ENCODE measurements at places on chromosomes 13 and 19.

- DNase-seq, result no peak
Measured at GRCh38 chr13:100128373-100128772, 39.5 kb downstream of the PCCA start.

DNA sequence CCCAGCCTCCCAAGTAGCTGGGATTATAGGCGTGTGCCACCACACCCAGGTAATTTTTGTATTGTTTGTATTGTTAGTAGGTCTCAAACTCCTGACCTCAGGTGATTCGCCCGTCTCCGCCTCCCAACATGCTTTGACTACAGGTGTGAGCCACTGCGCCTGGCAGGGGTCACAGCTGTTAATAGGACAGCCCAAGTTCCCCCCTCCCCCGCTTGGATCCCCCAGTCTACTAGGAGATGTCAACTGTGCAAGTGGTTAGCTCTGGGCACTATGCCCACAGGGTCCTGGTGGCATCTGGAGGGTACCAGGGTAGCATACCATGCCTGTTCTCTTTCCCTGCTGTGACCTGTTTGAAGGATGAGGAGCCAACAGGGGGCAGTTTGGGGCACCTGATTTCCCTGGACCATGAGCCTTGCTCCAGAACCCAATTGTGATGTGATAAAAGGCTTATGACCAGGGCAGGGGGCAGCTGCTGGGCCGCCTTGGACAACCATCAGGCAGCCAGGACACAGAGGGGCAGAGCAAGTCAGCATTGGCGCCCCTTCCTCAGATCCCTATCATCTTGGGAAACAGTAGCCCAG, at the start of gene TSPAN16:
TSPAN16 (plus strand) TSS at position 496 of the 581 bp plus-strand sequence. CDS start 138 bp downstream, outside the sequence.
- DNase-seq, result no peak

GRCh38 chr13:49844181-49844580, 51.7 kb upstream of the KPNA3 start:
- DNase-seq, result no peak

DNA sequence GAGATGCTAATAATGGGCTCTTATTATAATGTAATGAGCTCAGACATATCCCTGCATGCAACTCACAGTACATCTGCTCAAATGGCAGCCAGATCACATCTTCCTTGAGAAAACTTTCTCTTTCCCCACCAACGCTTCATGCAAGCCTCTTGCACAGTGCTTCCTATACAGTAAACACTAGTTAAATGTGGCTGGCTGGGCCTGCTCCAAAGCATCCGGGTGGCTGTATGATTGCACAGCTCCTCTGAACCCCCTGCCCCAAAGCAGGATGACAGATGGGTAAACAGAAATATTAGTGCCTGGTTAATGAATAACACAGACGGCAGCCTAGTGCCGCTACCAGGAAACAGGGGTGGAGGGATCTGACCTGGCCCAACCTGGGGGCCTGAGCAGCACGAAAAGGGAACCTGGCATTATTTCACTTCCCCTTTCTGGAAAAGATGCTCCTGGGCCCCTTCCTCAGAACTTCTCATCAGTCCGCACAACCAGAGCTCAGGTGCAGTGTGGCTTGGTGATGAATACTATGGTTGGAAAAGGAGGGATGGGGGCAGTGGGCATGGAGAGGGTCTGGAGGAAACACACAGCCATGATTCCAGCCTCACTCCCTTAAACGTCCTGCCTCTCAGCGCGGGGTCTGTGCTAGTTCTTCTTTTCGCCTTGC, 10.8 kb downstream of the FFAR2 start:
- DNase-seq, result no peak

DNA sequence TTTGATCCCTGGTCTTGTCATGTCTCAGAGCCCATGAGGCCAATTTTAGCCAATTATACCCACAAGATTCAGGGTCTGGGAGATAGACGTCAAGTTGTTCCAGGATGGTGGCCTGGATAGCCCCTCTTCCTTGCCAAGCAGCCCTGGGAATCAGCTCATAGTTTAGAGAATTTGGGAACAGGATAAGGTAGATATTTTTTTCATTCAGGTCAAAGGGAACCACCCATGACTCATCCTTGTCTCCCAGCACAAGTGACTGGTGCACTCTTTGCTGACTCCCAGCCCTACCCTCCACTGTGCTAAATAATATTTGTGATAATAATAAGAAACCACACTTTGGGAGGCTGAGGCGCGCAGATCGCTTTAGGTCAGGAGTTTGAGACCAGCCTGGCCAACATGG, 17.1 kb upstream of the S1PR4 start:
- DNase-seq, result no peak

DNA sequence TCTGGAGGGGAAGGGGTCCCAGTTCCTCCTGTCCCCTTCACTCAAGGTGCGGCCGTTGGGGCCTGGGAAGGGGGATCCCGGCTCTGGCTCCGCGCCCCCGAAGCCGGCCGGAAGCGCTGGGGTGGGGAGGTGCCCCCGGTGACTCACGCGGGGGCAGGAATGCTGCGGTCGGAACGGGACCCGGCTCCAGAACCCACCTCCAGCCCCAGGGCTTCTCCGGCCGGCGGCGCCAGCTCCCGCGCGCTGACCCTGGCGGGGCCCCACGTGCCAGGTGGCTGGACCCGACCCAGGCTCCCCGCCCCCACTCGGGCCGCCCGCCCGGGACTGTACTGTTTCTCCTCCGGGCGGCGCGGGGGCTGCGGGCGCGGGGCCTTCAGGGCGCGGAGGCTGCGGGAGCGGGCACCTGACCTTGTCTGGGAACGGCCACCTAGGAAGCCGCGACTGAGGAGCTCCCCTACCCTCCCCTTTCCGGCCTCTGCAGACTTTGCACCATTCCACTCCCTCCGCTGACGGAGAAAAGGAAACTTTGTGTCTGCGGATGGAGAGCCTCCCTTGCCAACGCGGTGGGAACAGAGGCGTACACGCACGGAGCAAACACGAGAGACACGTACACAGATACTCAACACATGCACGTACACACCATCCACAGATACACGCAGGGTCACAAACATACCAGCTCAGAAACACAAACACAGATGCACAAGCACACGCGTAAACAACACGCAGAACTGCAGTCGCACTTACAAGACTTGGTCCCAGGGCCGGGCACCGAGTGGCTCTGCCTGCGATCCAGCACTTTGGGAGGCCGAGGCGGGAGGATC, 7.2 kb downstream of the AXL start:
- peak; percentile 14 for DNase-seq

DNA sequence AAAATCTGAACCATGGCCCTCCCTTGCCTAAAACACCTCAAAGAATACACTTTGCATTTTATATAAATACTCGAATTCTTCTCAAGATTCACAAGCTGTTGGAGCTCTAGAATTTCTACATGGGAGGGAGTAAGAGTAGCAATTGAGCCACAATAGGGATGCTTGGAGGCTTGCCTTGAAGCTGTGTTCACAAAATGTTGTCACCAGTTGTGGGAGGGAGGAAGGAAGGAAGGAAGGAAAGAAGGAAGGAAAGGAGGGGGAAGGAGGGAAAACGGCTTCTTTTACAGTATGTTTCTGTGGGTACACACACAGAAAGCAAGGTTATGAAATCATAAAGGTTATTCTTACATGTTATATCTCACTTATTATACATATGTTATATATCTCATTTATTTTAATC, 128.6 kb upstream of the PEG3 start:
- DNase-seq, result no peak

DNA sequence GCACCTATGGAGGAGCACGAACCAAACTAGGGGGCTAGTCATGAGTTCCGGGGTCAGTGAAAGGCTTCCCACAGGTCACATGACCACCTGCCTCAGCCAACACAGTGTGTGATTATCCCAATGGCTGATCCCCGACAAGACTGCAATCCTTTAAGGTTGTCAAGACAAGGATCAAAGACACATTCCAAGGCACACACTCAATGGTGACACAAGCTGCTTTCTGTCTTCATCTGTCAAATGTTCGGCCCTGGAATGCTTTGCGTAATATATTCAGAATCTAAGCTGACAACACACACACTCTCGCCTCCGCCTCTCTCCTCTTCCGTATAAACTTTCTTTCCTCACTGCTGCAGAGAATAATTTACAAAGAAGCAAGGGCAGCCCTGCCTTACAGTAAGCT, 11.7 kb downstream of the RANBP3 start:
- DNase-seq, result no peak

- DNase-seq, result peak; percentile 20
Measured at GRCh38 chr19:46746281-46747057, at the start of gene STRN4. TSS of gene STRN4 (minus strand) at chr19:46746450. CDS start at chr19:46746430, 20 bp downstream.

GRCh38 chr19:42455621-42456081, 12.9 kb upstream of the CXCL17 start:
- no peak for DNase-seq

DNA sequence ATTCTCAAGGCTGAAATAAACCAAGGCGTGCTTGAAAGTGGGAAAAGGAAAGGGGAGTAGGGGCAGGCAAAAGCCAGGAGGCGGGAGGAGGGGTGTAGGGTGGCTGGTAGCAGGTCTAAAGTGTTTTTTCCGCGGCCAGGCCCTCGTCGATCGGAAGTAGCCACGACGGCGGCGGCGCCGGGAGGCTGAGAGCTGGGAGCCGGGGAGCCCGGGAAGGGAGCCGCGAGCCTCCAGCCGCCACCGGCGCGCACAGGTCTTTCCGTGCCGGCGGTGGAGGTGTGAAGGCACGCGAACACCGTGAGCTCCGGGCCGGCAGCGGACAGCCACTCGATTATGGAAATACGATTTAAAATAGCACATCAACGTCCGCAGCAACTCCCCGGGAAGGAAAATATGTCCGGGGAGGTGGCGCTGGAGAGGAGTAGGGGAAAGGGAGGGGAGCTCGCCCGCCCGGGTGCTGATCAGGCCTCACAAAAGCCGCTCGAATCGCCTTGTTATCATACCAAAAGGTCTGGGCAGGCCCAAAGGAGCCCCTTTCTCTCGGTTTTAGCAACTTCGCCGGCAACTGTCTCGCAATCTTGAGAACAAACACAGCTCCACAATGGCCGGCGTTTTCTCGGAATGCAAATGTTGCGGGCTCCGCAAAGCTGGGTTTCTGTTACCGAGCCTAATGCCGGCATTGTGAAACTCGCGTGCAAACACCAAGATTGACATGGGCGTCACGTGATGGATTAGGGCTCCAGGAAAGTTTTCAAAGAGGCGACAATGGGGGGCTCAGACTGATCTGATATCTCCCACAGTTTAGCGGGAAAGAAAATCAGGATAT, 2.9 kb upstream of the PCDH8 start:
- no peak for DNase-seq

GRCh38 chr13:113853518-113854237, 10.2 kb downstream of the GAS6 start:
- no peak for DNase-seq

DNA sequence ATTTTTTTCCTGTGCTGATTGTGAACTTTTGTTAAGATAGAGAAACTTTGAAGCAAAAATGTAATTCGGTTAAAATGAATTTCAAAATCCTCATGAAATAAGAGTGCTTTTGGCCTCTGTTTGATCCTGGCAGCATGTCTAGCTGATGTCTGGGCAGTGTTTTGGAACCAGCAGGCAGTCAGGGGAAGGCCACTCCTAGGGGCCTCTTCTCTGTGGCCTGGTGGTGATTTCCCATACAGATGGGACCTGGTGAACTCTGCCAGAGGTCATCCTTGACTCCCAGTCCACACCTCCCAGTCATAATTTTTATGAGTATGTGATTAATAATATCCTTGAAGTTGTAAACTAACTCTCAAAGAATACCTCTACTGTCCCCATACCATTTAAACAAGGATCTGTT, 226.6 kb downstream of the PCCA start:
- no peak for DNase-seq

GRCh38 chr13:73859841-73860240, 274.4 kb downstream of the KLF12 start:
- no peak for DNase-seq

- DNase-seq, result no peak
Measured at GRCh38 chr19:33574824-33575223, 46.9 kb upstream of the CHST8 start.

GRCh38 chr19:39401070-39401548, 5.5 kb upstream of the ZFP36 start:
- DNase-seq, result no peak

GRCh38 chr19:36236304-36236945, 21.5 kb downstream of the ZNF146 start:
- no peak for DNase-seq

DNA sequence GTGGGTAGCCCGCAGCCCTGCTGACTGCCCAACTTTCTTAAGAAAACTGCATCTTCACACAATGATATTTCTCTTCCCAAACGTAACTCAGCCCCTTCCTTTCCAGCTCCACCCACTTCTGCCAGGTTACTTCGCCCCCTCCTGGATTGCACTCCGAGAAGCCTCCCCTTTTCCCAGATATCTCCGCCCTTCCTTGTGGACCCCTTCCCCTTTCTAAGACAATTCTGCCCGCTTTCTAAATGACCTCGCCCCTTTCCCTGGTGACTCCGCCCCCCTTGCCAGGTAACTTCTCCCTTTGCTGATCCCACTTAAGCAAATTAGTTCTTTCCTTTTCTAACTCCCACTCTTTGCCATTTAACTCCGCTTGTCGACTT, 2.6 kb downstream of the VSIG10L start:
- DNase-seq, result no peak

DNA sequence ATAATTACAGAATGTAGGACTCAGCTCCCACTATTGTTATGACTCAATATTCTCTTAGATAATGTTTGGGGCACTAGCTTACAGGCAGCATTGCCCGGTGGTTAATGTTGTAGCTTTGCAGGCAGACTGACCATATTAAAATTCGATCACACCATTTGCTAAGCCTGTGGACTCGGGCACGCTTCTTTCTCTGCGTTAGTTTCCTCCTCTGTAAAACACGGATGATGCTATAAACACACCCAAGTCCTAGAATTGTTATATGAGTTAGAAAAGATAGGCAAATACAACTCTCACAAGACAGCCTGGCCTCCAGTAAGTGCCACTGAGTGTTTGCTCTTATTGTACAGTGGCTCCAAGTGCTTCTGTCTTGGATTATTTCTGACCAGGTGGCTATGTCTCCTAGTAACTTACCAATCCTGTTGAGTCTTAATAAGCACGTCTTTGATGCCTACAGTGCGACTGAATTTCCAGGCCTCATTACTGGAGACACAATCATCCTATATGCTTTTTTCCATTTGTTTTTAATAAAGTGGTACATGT, 50.0 kb upstream of the ALOX5AP start:
- DNase-seq, result no peak

GRCh38 chr13:42864952-42865767, 83.8 kb downstream of the FAM216B start:
- no peak for DNase-seq

GRCh38 chr19:47863514-47863936, 4.5 kb downstream of the TPRX2 start:
- peak; percentile 31 for DNase-seq

DNA sequence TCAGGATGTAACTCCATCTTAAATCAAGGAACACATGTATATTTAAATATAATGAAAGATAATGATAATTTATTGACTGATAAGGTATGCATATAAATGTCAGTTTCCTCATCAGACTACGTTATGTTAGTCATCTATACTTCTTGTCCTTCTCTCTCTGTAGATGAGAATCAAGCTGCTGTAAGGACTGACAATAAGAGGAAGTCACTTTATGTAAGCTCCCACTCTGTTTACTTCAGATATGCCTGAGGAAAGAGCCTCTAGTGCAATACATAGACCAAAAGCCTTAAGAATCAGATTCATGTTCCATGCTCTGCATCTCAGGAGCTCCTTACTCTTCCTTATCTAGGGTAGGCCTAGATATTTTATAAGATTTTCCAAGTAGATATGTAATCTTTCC, 9.6 kb upstream of the SLITRK6 start:
- DNase-seq, result no peak
